Right renal cortex interstitium (tissue), 3 donors: ENCODE measurements at places on chromosomes 4 and X. TPM values are rescaled to one million over a fixed set of nuclear protein-coding genes. Genes with fewer than 3 reads are reported as not detected.

The RIPPLY1 gene
- 2.6 TPM for polyA plus RNA-seq

The BMPR1B gene
- polyA plus RNA-seq = 24.9 TPM

The MOB1B gene
- polyA plus RNA-seq = 38.1 TPM

The TIGD4 gene
- 1.8 TPM for polyA plus RNA-seq

The CC2D2A gene
- polyA plus RNA-seq = 58.9 TPM

The TMEM164 gene
- 40.5 TPM for polyA plus RNA-seq

The ARHGEF38 gene
- 4.1 TPM for polyA plus RNA-seq

DNA sequence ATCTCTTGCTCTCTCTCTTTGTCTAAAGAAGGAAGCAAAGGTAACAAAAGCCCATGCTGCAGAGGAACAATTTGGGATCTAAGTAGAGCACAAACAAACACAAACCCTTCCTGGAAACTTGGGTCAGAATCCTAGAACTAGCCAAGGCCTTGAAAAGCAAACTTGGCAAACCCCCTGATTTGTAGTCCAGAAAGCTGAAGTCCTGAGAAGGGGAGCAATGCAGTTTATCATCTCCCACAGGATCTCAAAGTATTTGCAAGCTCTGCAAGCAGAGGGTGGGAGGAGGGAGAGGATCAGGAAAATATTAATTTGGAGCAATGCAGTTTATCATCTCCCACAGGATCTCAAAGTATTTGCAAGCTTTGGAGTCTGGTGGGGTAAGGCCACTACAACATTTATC, 379.5 kb upstream of the FGF13 start:
- no peak for DNase-seq

DNA sequence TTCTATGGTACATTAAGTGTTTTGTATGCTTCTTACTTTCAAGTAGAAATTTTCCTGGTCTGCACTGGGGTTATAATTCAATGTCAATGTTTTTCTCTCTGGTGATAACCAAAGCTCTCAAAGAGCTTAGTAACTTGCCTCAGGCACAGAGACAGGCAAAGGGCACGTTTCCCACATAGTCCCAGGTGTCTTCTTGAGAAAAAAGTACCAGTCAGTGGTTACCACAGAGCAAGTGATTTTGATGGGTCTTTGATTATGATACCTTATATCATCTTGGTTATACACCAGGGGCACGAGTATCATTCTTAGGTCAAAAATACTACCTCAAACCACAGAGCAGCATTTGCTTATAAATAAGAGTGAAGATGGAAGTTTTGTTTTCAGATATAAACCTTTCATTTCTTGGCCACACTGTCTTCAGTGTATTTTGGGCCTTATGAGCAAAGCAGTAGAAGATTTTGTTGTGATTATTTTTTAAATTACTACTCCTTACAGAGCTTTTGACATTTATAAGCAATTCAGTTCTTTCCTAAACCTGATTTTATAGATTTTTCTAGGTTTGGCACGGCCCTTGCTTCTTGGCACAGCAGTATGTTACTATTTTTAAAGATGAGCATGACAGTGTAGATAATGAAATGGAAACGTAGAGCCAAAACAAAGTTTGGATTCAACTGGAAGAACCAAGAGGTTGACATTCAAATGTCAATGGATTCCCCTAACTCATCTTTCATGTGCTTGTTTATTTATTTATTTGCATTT, 85.3 kb upstream of the TLL1 start:
- DNase-seq = no peak

GRCh38 chr4:82618103-82618720, 56.4 kb upstream of the TMEM150C start:
- no peak for DNase-seq

- DNase-seq = peak; percentile 66
These were observed 12.4 kb upstream of the NFXL1 start for GRCh38 chr4:47926667-47927258.

DNA sequence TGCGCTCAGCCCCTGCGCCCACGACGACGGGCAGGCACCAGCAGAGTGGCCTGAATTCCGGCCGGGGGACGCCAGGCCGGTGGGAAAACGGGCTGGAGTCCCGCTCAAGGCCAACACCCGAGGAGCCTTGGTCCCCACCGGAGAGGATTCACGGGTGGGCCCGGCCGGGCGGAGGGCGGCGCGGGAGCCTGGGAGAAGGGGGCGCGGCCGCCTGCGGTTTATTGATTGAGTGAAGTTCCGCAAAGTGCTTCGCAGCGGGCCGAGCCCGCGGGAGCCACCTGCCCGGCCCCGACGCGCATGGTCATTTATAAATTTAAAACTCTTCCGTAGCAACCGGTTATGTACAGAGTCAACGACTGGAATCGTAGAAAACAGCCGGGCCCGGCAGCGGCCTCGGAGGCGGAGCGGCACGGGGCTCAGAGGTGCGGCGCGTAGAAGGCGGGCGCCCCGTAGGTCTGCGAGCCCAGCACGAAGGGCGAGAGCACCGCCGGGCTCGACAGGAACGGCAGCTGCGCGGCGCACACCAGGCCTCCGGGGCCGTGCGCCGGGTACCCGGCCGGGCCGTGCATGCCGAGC, 3.6 kb downstream of the NKX1-1 start:
- DNase-seq = no peak

DNA sequence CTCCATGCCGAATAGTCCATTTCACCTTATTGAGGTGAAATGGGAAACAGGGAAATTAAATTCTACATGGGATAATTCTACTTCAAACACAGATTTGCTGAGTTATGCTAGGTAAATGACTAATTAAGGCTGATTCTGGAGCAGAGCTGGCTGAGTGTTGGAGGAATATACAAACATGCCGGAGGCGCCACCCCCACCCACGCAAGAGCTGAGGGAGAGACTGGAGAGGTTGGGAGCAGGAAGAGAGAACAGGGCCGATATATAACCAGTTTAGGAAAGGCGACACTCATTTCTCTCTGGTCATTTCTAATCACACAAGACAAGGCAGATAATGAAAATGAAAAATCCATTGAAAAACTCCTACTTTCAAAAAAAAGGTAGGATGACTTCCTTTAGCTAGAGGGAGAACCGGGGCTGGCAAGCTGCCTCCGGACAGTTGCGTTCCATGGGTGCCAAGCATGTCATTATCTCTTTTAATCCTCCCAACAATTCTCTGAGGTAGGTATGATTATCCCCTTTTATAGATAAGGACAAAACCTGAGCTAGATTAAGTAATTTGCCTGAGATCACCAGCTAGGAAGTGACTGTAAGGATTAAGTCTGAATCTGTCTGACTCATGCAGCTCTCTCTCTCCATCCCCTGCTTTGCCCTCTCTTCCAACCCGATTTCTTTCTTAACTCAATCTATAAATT, 27.6 kb upstream of the CFAP299 start:
- no peak for DNase-seq

DNA sequence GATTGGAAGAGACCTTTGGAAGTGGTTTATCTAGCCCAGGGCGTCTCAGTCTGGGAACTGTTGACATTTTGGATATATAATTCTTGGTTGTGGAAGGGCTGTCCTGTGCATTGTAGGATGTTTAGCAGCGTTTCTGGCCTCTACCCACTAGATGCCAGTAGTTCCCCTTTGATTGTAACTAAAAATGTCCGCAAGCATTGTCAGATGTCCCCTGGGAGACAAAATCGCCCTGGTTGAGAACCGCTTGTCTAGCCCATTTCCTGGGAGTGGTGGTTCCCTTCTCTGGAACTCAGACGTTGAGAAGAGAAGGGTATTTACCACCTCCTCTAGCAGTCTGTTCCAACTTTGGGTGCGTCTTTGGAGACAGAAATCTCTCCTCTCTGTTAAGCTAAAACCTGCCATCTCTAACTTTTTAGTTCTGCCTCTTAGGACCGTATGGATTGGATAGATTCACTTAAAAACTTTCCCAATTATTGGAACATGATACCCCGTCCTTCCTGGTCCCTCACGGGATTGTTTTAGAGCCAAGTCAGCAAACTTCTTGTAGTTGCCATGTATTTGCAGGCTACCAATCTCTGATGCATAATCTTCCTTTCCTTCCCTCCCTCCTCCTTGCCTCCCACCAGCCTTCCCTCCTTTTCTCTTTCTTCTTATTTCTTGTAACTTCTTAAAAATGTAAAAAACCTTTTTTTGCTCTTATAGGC, 13.9 kb downstream of the TMEM165 start:
- DNase-seq = no peak
